ENCODE measurements at places on chromosomes 1 and 21. TPM values are rescaled to one million over a fixed set of nuclear protein-coding genes. Genes with fewer than 3 reads are reported as not detected.

GRCh38 chr1:232969799-232970198 lies 19.4 kb downstream of the NTPCR start:
- H3K4me1 ChIP-seq = no peaks in the 10 kb centered on the region
- H3K27ac ChIP-seq = no peak overlapping the region
- no peaks in the 10 kb centered on the region for H3K27me3 ChIP-seq
- no peak for DNase-seq

Gene PDPN
- 39.7 TPM for total RNA-seq

DNA sequence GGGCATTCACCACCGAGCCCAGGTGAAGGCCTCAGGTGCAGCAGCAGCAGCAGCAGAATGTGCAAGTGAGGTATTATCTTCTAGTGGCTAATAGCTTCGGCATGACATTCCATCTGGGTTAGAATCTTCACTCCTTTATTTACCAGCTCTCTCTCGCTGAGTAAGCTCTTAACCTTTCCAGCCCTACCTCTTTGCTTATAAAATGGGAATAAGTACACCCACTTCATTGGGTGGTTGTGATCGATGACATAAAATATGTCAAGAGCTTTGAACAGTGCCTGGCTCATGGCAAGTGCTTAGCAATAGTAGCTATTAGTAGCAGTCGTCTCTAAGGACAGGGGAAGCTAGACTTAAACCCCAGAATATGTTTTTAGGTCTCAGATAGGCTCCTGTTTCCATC lies 149.5 kb downstream of the NOS1AP start:
- H3K27me3 ChIP-seq = no peaks in the 10 kb centered on the region
- no peak overlapping the region for H3K27ac ChIP-seq
- no peaks in the 10 kb centered on the region for H3K36me3 ChIP-seq
- DNase-seq = peak; percentile 35
- H3K4me3 ChIP-seq = no peak overlapping the region
- H3K4me1 ChIP-seq = no peaks in the 10 kb centered on the region

DNA sequence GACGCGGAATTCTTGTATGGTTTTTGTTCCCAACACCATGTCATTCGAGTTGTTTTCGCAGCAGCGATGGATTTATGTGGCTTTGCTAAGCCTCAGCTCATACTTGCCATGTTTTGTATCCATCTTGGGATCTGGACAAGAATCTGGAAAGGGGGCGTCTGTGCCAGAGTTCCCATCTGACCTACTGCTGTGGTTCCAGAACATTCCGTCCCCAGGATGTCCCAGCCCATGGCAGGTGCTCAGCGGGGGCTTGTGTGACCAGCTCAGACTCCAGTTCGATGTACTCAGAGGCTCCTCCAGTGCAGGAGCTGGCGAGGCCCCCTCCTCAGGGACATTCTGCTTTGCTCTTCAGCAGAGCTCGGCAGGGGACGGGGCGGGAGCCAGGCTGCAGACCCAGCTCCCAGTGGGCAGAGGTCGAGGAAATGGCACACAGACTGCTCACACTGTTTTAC lies 24.0 kb upstream of the ADARB1 start:
- H3K4me1 ChIP-seq = peaks cover 10% of the 10 kb centered on the region
- no peak for DNase-seq
- H3K27me3 ChIP-seq = peaks cover 8% of the 10 kb centered on the region
- H3K27ac ChIP-seq = peak overlapping the region; percentile 62
- no peak overlapping the region for H3K4me3 ChIP-seq
- no peaks in the 10 kb centered on the region for H3K36me3 ChIP-seq

- peak; percentile 67 for DNase-seq
- no peaks in the 10 kb centered on the region for H3K36me3 ChIP-seq
- peak overlapping the region; percentile 75 for H3K27ac ChIP-seq
- H3K4me1 ChIP-seq = peaks cover 24% of the 10 kb centered on the region
- H3K27me3 ChIP-seq = no peaks in the 10 kb centered on the region
- H3K4me3 ChIP-seq = peak overlapping the region; percentile 79
Observed at GRCh38 chr21:26169611-26170470, 729 bp downstream of the APP start.

DNA sequence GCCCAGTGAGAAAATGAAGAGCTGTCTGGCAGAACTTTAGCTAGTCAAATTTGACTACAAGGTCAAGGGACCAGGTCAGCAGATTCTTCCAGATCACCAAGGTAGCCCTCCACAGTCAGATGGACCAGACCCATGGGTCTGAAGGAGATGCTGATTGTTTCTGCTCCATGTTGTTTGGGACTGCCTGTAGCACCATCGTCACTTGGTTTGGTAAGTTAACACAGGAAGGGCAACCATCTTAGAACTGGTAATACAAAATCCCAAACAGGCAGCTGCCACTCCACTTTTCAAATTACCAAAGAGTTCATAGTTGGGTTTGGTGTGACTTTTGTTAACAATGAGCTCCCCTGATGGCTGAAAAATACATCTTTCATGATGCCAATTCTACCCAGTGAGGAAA lies 9.0 kb downstream of the ITPKB start:
- no peaks in the 10 kb centered on the region for H3K36me3 ChIP-seq
- H3K27me3 ChIP-seq = no peaks in the 10 kb centered on the region
- no peak overlapping the region for H3K27ac ChIP-seq
- DNase-seq = no peak

DNA sequence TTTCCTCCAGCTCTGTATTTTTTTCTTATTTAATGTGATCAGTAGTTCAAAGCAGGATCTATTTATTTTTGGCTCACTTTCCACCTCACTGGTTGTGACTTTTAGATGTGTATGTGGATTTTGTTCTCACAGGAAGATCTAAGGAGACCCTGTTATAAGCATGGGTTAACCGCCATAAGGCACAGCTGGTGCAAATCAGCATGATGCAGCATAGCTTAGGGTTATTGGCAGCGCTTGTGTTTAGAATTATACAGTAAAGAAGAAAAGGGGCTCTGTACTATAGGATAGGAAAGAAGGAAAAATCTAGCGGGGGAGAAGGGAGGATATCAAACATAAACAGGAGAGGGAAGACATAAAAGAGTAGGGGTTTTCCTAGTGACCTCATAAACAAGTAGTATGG lies 26.9 kb upstream of the RGL1 start:
- DNase-seq = no peak
- H3K4me3 ChIP-seq = no peak overlapping the region
- no peak overlapping the region for H3K27ac ChIP-seq
- no peaks in the 10 kb centered on the region for H3K4me1 ChIP-seq

- H3K4me3 ChIP-seq = no peak overlapping the region
- no peaks in the 10 kb centered on the region for H3K36me3 ChIP-seq
- no peaks in the 10 kb centered on the region for H3K27me3 ChIP-seq
- H3K27ac ChIP-seq = peak overlapping the region; percentile 72
- no peak for DNase-seq
Observed at GRCh38 chr1:234924450-234925355, 203.9 kb downstream of the TOMM20 start.

Gene C1orf116
- 0.86 TPM for total RNA-seq

GRCh38 chr1:241375886-241376285 lies 18.9 kb upstream of the RGS7 start:
- H3K27ac ChIP-seq = no peak overlapping the region
- no peaks in the 10 kb centered on the region for H3K27me3 ChIP-seq
- no peaks in the 10 kb centered on the region for H3K4me1 ChIP-seq
- H3K36me3 ChIP-seq = no peaks in the 10 kb centered on the region
- H3K4me3 ChIP-seq = no peak overlapping the region

Gene HIVEP3
- total RNA-seq = 9.4 TPM

Gene HFM1
- total RNA-seq = 0.53 TPM

Gene NFASC
- total RNA-seq = 26.7 TPM

GRCh38 chr1:227244339-227245118 lies 73.8 kb downstream of the CDC42BPA start:
- no peaks in the 10 kb centered on the region for H3K36me3 ChIP-seq
- no peaks in the 10 kb centered on the region for H3K27me3 ChIP-seq
- H3K4me1 ChIP-seq = no peaks in the 10 kb centered on the region
- no peak overlapping the region for H3K4me3 ChIP-seq
- no peak for DNase-seq
- H3K27ac ChIP-seq = no peak overlapping the region

All from astrocyte (in vitro differentiated cells and primary cell).